Spleen (tissue), 13 donors: ENCODE measurements at places on chromosomes 1 and 21. TPM values are rescaled to one million over a fixed set of nuclear protein-coding genes. Genes with fewer than 3 reads are reported as not detected.

Gene ELAPOR1
- 0.26 TPM for polyA plus RNA-seq

Gene LRRC7
- polyA plus RNA-seq = 0.10 TPM

Gene ANGPTL3
- not detected for polyA plus RNA-seq

Gene KCNK2
- polyA plus RNA-seq = 0.13 TPM

Gene LMOD1
- polyA plus RNA-seq = 11.5 TPM

Gene CGN
- polyA plus RNA-seq = 0.09 TPM

DNA sequence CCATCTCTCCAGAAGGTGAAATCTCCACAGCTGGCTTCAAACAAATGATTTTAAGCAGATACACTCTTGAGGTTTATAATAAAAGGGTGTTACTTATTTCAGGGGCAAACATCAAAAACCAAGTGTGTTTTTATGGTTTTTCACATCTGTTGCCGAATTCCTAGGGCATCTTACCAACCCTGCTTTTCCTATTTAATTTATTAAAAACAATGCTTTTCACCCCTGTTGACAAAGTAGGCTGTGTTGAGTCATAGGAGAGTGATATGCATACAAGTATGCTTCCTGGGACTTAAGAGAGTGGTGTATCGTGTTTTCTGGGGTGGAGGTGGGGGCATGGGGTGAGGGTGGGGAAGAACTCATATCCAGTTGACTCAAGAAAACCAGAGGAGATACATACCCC lies 29.3 kb upstream of the IL20 start:
- DNase-seq = no peak
- H3K36me3 ChIP-seq = no peaks in the 10 kb centered on the region
- no peak overlapping the region for H3K4me3 ChIP-seq
- peaks cover 32% of the 10 kb centered on the region for H3K4me1 ChIP-seq

- H3K27ac ChIP-seq = no peak overlapping the region
- DNase-seq = no peak
- H3K4me1 ChIP-seq = peaks cover 15% of the 10 kb centered on the region
- H3K27me3 ChIP-seq = no peaks in the 10 kb centered on the region
These were observed 8.2 kb downstream of the PAFAH2 start for GRCh38 chr1:25989440-25990234.

DNA sequence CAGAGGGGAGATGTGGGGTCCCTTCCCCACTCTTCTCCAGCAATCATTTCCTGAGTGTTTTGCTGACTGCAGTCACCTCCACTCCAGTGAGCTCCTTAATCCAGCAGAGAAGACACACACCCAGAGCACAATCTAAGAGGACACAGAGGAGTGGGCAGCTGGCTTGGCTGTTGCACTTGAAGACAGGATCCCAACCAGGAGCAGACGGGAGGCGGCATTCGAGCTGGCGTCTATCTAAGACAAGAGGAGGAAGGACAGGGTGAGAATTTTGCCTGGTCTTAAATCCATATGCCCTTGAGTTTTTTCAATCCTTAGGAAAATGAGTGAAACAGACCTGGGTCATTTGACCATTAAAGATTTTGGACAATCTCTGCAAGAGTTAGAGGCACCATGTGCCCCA lies 56.1 kb upstream of the SIM2 start:
- no peak for DNase-seq
- H3K27ac ChIP-seq = no peak overlapping the region
- no peaks in the 10 kb centered on the region for H3K27me3 ChIP-seq
- no peaks in the 10 kb centered on the region for H3K4me1 ChIP-seq
- H3K36me3 ChIP-seq = no peaks in the 10 kb centered on the region

DNA sequence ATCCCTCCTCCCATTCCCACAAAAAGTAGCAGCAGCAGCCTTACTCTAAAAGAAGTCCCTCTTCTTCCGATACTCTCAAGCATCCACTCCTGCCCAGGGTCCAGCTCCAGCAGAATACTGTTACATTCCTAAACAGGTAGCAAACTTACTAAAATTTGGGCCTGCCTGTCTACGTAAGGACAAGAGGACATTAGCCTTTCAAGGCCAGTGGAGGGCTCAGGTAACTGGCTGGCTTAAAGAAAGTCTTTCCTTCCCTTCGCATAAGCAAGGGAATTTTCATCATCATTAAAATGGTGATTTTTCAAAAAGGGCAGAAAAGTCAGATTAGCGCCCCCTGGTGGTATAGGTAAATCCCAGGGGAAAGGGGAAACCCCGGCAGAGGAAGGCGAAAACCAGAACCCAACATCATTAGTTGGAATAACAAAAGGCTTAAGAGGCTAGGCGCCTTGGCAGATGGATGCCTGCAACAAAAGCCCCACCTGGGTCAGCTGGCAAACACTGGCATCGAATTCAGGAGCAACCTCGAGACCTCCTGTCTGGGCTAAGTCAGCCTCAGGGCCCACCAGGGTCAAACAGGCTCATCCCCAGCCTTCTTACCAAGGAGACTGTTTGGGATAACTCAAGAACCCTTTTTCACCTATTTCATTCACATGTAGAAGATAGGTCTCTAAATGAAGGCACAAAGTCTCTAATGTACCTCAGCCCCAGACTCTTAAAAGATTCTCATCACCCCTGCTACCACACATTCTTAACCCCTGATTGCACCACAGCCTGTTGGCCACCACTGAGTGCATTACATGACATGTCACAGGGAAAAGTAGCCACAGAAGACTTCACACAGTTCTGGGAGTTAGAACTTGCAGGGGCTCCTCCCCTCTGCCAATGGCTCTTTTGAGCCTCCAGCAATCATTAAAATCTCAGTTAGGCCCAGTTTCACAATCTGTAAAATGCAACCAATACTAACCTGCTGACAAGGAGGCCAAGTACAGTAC lies 36.7 kb downstream of the ERI3 start:
- peaks cover 87% of the 10 kb centered on the region for H3K36me3 ChIP-seq
- H3K27me3 ChIP-seq = no peaks in the 10 kb centered on the region
- no peak overlapping the region for H3K27ac ChIP-seq
- no peak for DNase-seq
- H3K4me3 ChIP-seq = no peak overlapping the region
- no peaks in the 10 kb centered on the region for H3K4me1 ChIP-seq

- no peak overlapping the region for H3K4me3 ChIP-seq
- DNase-seq = no peak
- H3K27ac ChIP-seq = no peak overlapping the region
- no peaks in the 10 kb centered on the region for H3K36me3 ChIP-seq
- H3K27me3 ChIP-seq = no peaks in the 10 kb centered on the region
- no peaks in the 10 kb centered on the region for H3K4me1 ChIP-seq
These were observed 824.7 kb downstream of the USP25 start for GRCh38 chr21:16554503-16554902.

DNA sequence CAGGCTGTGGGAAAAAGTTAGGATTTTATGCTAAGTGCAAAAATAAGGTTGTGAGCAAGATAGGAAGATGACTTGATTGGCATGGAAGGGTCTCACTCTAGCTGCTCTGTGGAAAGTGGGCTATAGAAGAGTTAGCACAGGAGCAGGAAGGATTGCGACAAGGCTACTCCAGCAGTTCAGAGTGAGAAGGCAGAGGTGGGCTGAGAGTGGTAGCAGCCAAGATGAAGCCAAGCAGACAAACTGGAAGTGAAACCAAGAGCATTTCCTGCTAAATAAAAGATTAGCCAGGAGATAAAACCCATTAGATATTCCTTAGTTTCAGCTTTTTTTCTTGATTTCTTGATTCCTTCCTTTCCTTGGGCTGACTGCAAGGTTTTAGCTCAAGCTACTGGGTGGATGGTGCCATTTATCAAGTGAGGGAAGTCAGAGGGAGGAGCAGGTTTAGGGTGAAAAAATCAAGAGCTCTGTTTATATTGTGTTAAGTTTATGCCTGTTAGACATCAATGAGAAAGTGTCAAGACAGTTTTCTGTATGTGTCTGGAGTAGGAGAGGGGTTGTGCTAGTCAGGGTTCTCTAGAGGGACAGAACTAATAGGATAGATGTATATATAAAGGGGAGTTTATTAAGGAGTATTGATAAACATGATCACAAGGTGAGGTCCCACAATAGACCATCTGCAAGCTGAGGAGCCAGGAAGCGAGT lies 33.1 kb upstream of the ZNF644 start:
- H3K27ac ChIP-seq = no peak overlapping the region

DNA sequence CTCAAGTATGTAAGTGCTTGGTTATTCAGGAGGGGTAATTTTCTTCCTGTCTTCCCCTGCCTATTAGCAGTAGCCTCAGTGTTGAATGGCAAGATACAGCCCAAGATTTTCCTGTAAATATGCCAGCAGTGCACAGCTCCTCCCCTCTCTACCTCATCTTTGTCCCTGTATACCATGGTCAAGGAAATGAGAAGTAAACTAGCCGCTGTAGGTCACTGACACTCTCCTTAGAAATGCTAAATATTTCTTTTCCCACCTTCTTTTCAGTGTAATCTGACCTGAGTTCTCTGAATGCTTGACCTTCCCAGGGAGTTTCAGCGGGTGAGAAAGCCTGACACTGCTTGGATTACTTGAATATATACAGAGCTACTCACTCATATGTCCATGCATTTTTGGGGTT lies 84.1 kb upstream of the ZNF326 start:
- DNase-seq = no peak
- H3K27me3 ChIP-seq = no peaks in the 10 kb centered on the region
- no peaks in the 10 kb centered on the region for H3K36me3 ChIP-seq
- H3K4me3 ChIP-seq = no peak overlapping the region
- H3K27ac ChIP-seq = no peak overlapping the region
- peaks cover 55% of the 10 kb centered on the region for H3K4me1 ChIP-seq

- H3K4me1 ChIP-seq = no peaks in the 10 kb centered on the region
- no peaks in the 10 kb centered on the region for H3K27me3 ChIP-seq
- no peaks in the 10 kb centered on the region for H3K36me3 ChIP-seq
- DNase-seq = no peak
These were observed 82.0 kb upstream of the HIVEP3 start for GRCh38 chr1:42000766-42001165.

GRCh38 chr1:242731446-242731845 lies 206.9 kb upstream of the PLD5 start:
- no peak overlapping the region for H3K4me3 ChIP-seq
- no peak overlapping the region for H3K27ac ChIP-seq
- no peaks in the 10 kb centered on the region for H3K4me1 ChIP-seq
- no peaks in the 10 kb centered on the region for H3K36me3 ChIP-seq

- no peaks in the 10 kb centered on the region for H3K36me3 ChIP-seq
- DNase-seq = no peak
- no peaks in the 10 kb centered on the region for H3K27me3 ChIP-seq
- H3K4me1 ChIP-seq = no peaks in the 10 kb centered on the region
These were observed 217.8 kb upstream of the ZRANB2 start for GRCh38 chr1:71298633-71299032.
